ENCODE measurements at places on chromosomes 7 and 10. TPM values are rescaled to one million over a fixed set of nuclear protein-coding genes. Genes with fewer than 3 reads are reported as not detected.

DNA sequence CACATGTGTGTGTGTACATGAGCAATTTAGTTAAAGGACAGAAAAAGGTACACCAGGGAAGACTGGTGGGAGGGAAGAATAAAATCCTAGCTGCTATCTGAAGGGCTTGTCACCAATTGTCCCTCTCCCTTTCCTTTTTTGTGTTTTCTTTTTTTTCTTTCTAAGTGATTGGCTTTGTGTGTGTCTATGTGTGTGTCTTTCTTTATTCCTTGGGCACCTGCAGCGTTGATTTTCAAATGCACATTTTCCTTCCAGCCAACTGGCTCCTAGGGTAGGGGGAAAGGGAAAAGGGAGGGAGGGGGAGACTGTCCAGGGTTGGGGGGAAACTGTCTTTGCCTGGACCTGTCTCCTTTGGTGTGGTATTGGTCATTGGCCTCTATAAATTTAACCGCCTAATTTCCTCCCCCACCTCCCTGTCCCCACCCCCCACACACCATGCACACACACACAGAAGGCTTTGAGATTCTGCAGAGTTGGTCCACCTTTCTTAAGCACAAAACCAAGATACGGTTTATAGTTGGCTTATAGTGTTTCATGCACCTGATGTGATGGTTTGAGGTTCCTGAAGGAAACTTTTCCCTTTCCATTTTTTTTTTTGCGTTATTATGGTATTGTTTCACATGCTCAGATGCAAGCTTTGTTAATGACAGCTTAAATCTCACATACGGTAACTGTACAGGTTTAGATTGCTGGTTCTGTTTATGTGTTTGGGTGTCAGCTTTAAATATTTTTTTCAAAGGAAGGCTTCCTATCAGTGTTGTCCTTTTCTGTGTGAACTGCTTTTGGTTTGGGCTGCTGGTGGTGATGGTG lies 2.6 kb downstream of the AUTS2 start:
- DNase-seq, result no peak
- no peaks in the 10 kb centered on the region for H3K36me3 ChIP-seq
- no peaks in the 10 kb centered on the region for H3K4me1 ChIP-seq
- no peak overlapping the region for H3K27ac ChIP-seq
- no peaks in the 10 kb centered on the region for H3K27me3 ChIP-seq

GRCh38 chr10:21068026-21068656 lies 171.0 kb upstream of the NEBL start:
- no peak overlapping the region for H3K4me3 ChIP-seq
- H3K27ac ChIP-seq, result no peak overlapping the region
- no peaks in the 10 kb centered on the region for H3K27me3 ChIP-seq
- H3K4me1 ChIP-seq, result no peaks in the 10 kb centered on the region
- H3K36me3 ChIP-seq, result no peaks in the 10 kb centered on the region

DNA sequence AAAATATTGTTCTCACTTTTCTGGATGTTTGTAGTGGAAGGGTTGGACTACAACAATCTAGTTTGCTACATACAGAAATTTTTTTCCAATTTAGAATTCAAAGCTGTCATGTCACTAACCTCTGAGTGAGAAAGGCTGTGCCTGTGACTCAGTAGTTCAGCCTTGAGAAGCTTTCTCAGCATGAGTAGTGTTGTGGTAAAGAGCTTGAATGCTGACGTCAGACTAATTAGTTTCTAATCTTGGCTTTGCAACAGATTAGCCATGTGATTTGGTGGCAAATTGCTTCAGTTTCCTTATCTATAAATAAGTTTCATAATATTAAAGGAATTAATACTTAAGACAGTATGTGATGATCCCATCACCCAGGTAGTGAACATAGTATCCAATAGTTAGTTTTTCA lies 83.8 kb downstream of the ABCA13 start:
- H3K27ac ChIP-seq, result no peak overlapping the region
- DNase-seq, result no peak
- no peaks in the 10 kb centered on the region for H3K36me3 ChIP-seq

GRCh38 chr7:20441346-20441745 lies 110.6 kb downstream of the ITGB8 start:
- H3K27ac ChIP-seq, result no peak overlapping the region
- H3K4me3 ChIP-seq, result no peak overlapping the region
- H3K4me1 ChIP-seq, result peaks cover 54% of the 10 kb centered on the region
- no peak for DNase-seq

GRCh38 chr10:20890491-20891337 lies 6.4 kb downstream of the NEBL start:
- no peak for DNase-seq
- H3K4me1 ChIP-seq, result no peaks in the 10 kb centered on the region
- no peak overlapping the region for H3K4me3 ChIP-seq

- DNase-seq, result peak; percentile 50
- peaks cover 61% of the 10 kb centered on the region for H3K36me3 ChIP-seq
- H3K4me1 ChIP-seq, result peaks cover 42% of the 10 kb centered on the region
- H3K27me3 ChIP-seq, result no peaks in the 10 kb centered on the region
Measured at GRCh38 chr7:130942211-130942964, 208.4 kb upstream of the KLF14 start.

DNA sequence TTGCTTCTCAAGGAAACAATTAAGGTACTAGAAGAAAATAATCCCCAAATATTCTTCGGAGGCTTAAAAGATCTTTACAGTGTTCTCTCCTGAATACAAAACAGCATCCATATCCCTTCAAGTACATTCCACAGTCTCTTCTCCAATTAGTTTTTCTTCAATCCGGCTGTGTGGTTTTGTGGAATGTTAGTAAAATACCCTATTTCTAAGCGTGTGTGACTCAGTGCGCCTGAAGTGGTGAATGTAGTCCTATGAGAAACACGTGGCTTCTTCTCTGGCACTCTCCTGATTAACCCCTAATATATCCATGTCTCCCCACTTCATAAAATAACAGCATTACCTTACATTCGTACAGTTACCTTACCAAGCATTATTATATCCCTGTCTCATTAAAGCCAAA lies 570.2 kb downstream of the ARL4A start:
- no peaks in the 10 kb centered on the region for H3K27me3 ChIP-seq
- no peaks in the 10 kb centered on the region for H3K4me1 ChIP-seq
- H3K36me3 ChIP-seq, result no peaks in the 10 kb centered on the region

- no peak overlapping the region for H3K4me3 ChIP-seq
- peaks cover 37% of the 10 kb centered on the region for H3K4me1 ChIP-seq
- DNase-seq, result no peak
- H3K36me3 ChIP-seq, result peaks cover 11% of the 10 kb centered on the region
- no peaks in the 10 kb centered on the region for H3K27me3 ChIP-seq
Measured at GRCh38 chr7:92806496-92806895, 29.9 kb downstream of the CDK6 start.

DNA sequence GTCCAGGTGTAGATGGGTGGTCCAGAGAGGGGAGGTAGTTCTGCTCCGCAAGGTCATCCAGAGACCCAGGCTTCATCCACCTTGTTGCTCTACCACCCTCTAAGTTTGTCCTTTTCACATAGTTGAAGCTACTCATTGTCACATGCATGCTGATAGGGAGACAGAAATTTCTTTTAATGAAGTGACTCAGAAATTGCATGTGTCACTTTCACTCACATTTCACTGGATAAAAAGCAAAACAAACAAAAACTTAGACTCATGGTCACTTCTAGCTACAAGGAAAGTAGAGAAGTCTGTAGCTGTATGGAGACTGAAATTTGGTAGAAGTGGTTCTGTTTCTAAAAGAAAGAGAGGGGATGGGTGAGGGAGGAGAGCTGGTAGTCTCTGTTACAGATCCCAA lies 161.9 kb downstream of the SORCS3 start:
- DNase-seq, result no peak
- no peak overlapping the region for H3K4me3 ChIP-seq
- no peaks in the 10 kb centered on the region for H3K36me3 ChIP-seq

IL15RA gene
- total RNA-seq, result 42.4 TPM

TRIM73 gene
- 1.7 TPM for total RNA-seq

ZNF777 gene
- total RNA-seq, result 14.9 TPM

FGL2 gene
- 0.14 TPM for total RNA-seq

SEMA3C gene
- 67.7 TPM for total RNA-seq

SLC26A4 gene
- total RNA-seq, result not detected

BLNK gene
- 9.5 TPM for total RNA-seq

CNPY1 gene
- total RNA-seq, result not detected

Data from Calu3 (cell line).